AG20443 (cell line): ENCODE measurements at places on chromosomes 12 and 14.

GRCh38 chr14:100059438-100059781, 5.8 kb upstream of the EVL start:
- no peak for DNase-seq

- no peak for DNase-seq
Observed at GRCh38 chr14:76371066-76371465, 4.9 kb upstream of the ESRRB start.

- DNase-seq, result peak; percentile 44
Observed at GRCh38 chr12:108332791-108333382, 6.2 kb downstream of the CMKLR1 start.

DNA sequence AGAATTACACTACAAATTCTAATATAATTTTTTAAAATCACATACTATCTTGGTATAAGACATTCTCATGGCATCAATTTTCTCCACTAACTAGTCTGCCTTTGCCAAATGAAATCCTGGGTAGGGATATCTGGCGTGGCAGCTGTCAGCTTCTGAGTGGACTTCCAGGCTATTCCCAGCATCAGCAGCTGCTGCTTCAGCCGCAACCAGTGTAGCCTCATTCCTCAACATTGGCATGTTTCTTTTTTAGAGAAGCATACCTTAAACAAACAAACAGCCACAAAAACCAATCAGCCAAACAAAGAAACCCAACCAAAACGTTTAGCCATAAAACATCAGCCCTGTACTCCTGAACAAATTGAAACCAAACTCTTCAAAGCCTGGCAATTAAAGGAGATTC, 235.8 kb downstream of the SSPN start:
- DNase-seq, result no peak

DNA sequence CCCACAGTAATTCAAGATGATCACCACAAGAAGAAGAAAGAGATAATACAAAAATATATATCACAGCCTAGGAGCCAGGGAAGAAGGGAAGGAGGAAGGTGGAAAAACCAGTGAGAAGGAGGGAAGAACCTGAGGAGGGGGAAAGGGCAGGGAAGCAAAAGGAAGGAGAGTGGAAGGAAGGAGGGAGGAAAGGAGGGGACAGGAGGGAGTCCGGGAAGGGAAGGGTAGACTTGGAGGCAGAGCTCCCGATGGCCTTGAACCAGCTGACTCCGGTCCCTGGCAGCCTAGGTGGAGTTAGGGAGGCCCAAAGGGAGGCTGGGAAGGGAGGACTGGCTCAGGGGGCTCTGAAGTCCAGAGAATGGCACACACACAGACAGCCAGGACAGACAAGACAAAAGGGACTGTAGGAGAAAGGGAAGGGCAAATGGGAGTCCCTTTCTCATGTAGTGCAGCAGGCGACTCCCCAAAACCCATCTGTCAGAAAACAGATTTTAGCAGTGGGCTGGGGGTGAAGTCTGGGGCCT, 4.7 kb upstream of the ZNF384 start:
- DNase-seq, result no peak

DNA sequence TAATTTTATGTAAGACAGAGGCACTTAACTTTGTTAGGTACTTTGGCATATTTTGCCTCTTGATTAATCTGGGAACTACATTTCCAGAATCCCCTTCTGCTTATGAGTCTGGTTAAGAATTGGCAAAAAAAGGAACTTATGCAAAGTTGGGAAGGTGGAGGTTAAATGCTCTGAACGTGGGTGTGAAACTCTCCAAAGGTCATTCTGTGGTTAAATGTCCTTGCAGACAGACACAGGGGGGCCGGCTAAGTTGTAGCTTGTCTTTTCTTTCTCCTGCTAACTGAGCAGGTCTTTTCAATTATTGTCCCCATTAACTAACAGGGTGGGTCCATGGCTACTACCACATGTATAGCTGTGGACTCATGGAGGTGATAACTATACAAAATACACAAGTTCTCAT, 248.6 kb upstream of the NOVA1 start:
- DNase-seq, result no peak

DNA sequence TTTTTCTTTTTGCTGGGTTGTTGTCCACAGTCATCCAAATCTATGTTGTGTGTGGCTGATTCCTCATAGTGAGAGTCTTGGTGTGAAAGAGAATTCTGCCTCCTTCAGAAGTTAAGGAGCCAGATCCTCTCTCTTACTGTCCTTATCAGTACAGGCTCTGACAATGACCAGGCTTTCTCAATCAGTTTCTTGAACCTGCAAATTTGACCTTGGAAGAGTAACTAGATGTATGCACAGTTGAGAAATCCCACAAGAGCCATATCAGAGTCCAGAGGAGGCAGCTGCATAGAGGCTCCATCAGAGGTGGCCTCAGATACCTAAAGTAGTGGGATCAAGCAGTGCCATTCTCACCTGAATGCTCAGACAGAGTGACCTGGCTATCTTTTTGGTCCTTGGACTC, 5.5 kb upstream of the GALC start:
- no peak for DNase-seq

GRCh38 chr14:62053188-62053587, 291.0 kb downstream of the SNAPC1 start:
- no peak for DNase-seq

GRCh38 chr12:176321-177181, 37.4 kb downstream of the SLC6A12 start:
- DNase-seq, result peak; percentile 75

GRCh38 chr12:50647479-50647878, 116.4 kb upstream of the ATF1 start:
- DNase-seq, result no peak

DNA sequence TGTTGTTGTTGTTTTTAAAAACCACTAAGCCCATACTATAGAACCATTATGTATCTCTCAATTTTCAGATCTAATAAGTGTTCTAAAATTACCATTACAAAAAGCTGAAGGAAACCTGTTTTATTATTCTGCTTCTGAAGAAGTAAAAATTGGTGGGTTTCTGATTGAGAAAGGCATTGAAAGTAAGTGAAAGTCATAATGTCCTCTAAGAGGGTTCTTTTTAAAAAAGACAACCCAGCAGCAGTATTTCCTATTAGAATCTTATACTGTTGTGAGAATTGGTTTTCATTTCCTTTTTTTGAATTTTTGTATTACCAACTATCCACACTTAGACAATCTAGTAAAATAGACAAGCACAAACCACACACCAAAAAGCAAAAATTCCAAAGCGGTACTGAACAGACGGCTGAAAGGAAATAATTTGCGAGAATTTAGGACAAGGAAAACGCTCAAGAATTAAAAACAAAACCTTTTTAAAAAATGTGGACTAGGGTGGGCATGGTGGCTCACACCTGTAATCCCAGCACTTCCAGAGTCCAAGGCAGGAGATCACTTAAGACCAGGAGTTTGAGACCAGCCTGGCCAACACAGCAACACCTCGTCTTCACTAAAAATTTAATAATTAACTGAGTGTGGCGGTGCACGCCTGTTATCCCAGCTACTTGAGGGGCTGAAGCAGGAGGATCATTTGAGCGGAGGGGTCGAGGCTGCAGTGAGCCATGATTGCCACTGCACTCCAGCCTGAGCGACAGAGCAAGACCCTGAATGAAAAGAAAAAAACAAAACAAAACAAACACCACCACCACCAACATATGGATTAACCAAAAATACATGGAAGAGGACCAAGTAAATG, 66.7 kb upstream of the AP4S1 start:
- no peak for DNase-seq

GRCh38 chr12:130523208-130523607, 185.5 kb downstream of the PIWIL1 start:
- DNase-seq, result no peak

- DNase-seq, result no peak
Observed at GRCh38 chr12:31813305-31813704, 84.5 kb upstream of the AMN1 start.

GRCh38 chr14:101962503-101962874, 1.9 kb upstream of the DYNC1H1 start:
- DNase-seq, result peak; percentile 63

DNA sequence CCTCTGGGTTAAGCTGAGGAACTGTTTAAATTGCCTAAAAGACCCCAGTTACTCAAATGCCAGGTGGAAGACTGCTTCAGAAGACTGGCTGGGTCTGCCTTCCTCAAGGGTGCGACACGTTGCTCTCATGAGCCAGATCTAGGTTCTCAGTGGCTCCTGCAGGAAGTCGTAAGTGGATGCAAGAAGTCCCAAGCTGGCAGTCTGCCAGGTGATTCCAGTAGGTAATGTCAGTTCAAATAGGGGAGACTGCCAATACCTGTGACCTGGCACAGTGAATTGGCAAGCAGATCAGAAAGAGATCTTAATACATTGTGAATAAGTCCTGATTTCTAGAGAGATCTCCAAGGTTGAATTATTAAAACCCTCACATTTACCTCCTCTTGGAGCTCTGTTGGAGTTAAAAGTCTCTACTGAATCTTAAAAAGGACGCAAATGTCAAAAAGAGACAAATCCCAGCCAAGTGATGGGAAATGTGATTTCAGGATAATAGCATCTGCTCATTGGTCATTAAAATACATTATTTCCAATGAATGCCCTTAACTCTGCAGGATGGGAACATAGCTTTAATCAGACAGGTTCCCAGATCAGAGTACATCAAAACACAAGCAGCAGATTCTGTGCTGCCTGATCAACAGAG, 98.8 kb upstream of the FRMD6 start:
- no peak for DNase-seq

- DNase-seq, result no peak
Observed at GRCh38 chr12:54437243-54437642, 18.2 kb upstream of the ITGA5 start.

DNA sequence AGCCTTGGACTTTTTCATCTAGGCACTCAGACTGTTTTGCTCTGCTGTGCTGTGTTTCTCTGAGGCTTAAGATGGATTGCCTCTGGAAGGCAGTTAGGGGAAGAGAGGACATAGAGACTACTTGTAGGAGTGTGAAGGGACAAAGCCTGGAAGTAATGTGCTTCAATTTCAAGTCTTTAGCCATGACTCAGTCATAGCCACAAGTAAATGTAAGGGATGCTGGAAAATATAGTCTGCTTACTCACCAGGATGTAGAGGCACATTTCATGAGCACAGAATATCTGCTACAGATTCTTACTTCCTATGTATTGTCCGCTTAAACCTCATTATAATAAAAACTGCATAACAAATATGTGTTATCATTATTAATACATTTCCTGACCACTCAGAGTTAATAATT, 794.3 kb upstream of the NOVA1 start:
- no peak for DNase-seq

DNA sequence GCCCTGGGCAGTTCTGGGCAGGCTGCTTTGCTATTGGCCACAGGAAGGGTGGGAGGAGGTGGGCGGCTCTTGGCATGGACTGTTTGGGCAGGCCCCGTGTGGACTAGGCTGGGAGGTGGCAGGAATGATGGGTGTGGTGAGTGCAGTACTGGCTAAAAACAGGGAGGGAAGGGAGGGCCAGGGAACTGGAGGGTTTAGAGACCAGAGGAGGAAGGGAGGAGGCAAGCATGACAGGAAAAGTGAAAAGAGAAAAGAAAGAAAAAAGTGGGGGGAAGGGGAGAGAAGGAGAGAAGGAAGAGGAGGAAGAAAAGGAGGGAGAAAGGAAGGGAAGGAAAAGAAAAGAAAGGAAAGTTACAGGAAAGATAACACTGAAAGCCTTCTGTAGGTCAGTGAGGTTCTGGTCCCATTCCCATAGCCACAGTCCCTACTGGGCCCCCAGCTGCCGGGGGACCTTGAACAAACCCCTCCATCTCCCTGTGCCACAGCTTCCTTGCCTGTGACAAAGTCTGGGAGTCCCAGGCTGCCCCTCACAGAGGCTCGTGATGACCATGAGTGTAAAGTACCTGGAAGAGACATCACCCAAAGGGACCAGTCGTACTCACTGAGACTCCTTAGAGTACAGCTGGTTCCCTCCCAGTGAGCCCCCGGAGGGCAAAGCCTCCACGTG, 1.1 kb upstream of the C14orf132 start:
- peak; percentile 88 for DNase-seq

DNA sequence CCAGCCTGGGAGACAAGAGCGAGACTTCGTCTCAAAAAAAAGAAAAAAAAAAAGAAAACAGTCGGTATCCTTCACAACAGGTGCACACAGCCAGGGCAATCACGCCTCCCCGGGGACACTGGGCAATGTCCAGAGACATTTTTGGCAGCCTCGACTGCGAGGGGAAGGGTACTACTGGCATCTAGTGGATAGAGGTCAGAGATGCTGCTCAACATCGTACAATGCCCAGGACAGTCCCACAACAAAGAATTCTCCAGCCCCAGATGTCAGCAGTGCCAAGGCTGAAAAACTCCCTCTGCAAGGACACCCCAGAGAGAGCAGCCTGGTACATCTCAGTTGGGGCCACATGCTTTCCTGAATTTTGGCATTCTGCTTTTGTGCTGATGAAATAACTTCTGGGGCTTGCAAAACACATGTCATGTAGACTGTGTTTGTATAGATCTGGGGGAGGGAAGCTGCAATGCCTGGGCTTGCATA, 21.5 kb downstream of the ALDH2 start:
- peak; percentile 56 for DNase-seq

GRCh38 chr12:62848418-62848817, 86.5 kb downstream of the PPM1H start:
- peak; percentile 76 for DNase-seq

- no peak for DNase-seq
Observed at GRCh38 chr14:101247842-101248725, 313.2 kb upstream of the DIO3 start.

- DNase-seq, result no peak
Observed at GRCh38 chr14:90775441-90775840, 40.8 kb downstream of the TTC7B start.

DNA sequence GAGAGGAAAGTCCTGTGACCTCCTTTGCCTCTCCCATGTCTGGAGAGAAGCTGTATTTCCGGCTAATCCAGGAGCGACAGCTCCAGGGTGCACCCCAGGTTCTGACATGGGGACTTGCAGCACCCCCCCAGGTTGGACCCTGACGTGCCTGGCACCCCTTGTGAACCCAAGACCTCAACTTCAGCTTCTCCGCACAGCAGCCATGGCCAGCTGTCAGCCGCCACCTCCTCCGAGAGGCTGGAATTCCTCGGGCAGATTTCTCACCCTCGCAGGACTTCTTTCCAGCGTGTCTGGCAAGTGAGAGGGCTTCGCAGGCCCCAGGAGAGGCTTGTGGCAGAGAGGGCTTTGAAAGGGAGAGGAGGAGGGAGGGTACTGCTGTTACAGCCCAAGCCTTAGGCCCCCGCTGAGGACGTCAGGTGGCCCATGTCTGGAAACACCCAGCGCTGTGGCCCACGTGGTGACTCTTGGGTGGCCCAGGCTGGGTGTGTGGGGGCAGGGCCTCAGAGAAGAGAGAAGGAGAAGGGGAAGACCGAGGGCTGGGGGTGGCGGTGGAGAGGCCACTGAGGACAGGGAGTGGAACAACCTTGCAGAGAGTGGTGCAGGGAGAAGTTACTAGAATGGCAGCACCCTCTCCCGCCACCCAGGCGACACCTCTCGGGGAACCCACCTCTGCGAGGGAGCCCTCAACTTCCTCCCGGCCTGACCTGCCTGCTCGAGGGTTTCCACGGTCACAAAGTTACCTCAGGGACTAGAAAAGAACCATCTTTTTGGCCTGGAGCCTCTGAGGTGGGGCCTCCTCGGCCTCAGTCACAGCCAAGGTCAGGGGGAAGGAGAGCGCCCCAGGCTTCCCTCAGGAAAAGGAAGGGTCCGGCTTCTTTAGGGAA, 11.7 kb upstream of the RPS6KL1 start:
- no peak for DNase-seq
